H1 (cell line): ENCODE measurements at places on chromosomes 11 and 22. TPM values are rescaled to one million over a fixed set of nuclear protein-coding genes. Genes with fewer than 3 reads are reported as not detected.

Gene TRMT2A
- 44.9 and 47.9 TPM in 2 replicates for total RNA-seq

DNA sequence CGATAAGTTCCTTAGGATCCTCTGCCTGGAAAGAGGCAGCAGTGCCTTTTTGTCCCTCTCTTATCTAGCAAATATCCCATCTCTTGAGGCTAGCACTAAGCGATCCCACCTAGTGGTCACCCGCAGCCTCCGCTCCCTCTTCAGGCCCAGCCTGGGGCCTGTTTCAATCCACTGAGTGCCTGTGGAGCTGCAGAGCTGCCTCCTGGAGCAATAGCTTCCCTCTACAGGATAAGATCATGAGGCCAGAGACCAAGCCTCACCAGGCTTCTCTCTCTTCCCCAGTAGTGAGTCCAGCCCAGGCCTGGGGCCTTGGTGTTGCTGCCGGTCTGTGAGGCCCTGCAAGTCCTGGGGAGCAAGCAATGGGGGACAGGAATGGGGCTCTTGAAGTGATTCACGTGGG lies 65.8 kb downstream of the SLC22A12 start:
- H3K27ac ChIP-seq, result no peak overlapping the region
- no peak overlapping the region for H3K4me3 ChIP-seq
- H3K4me1 ChIP-seq, result peaks cover 3% of the 10 kb centered on the region; the same call in 1 of the 2 replicates

Gene BCO2
- total RNA-seq, result 0.63 and 0.82 TPM in 2 replicates

Gene NRXN2
- total RNA-seq, result 11.4 and 11.5 TPM in 2 replicates

Gene PGM2L1
- 40.0 and 42.7 TPM in 2 replicates for total RNA-seq

Gene GLYAT
- not detected in 2 replicates for total RNA-seq

Gene OR4X1
- not detected in 2 replicates for total RNA-seq

Gene RTN4RL2
- 23.7 and 24.4 TPM in 2 replicates for total RNA-seq
